Activated naive CD8-positive, alpha-beta T cell treated with anti-CD3 and anti-CD28 coated beads, Interleukin-2, amount 50 U/mL, for 16 hours (primary cell): ENCODE measurements at places on chromosomes 3 and 15.

GRCh38 chr15:40310001-40310959 lies 2.5 kb upstream of the PLCB2 start:
- DNase-seq, result no peak

DNA sequence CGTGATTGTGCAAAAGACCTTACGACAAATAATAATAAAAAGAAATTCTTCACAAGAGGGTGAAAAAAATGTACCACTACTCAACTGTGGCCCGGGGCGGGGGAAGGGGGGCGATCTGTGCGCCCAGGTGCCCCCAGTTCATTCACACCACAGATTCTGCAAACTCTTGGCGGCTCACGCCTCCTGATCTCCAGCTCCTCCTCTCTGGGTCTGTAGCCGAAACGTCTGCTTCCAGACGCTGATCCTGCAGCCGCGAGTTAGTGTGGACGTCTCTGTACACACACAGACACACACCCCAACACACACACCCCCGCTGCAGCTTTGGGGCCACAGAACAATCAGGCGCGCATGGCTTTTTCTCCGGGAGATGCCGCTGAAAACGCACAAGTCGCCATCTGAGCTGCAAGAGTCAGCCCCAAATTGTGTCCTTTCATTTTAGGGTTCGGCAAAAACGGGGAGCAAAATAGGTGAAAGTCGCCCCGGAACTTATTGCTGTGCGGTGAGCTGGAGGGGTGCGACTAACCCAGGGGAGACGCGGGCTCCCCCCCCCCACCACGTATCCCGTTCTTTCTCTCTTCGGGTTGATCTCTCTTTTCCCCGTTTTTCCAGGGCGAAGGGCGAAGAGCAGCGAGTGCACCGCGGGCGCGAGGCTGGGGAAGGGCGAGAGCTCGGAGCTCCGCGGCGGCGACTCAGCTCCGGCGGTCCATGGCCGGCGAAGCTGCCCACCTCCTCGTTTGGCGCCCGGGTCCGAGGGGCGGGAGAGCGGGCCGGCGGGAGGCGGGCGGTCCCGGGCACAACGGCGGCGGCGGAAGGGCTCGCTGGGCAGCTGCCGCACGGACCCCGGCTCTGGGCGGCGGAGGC lies 505 bp upstream of the WNT5A start:
- no peak for DNase-seq

GRCh38 chr15:80811781-80812315 lies 32.7 kb downstream of the CEMIP start:
- DNase-seq, result no peak

GRCh38 chr3:76097589-76097969 lies 312.2 kb upstream of the ZNF717 start:
- no peak for DNase-seq

GRCh38 chr3:58180099-58180880 lies 30.5 kb downstream of the DNASE1L3 start:
- DNase-seq, result no peak
